T-helper 17 cell (primary cell): ENCODE measurements at places on chromosomes 6 and 20.

- DNase-seq, result no peak
Observed at GRCh38 chr6:1029141-1029540, 282.8 kb upstream of the FOXQ1 start.

DNA sequence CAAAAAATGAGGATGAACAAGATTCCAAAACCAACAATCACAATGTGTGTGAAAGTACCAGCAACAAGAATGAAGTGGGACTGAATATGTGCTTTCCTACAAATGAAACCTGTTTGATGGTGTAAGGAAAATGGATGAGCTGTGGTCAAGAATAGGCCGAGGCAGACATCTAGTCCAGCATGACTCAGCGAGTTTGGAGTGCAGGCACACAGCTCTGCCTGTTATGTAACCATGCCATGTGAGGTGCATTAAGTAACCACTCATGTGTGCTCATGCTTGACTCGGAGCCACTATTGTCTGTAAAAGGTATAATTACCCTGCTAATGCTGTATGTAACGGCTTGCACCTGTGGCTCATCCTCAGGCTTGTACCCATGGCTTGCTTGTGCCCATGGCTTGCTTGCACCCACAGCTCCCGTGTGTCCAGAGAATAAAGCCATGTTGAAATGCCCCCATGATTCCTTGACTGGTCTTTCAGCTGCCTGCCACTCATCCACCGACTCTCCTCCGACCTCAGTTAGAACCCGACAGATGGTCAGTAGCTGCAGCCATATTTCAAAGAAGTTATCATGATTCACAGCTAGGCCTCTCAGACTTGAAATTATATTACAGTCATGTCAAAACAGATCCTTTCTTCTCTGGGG lies 98.7 kb downstream of the BACH2 start:
- no peak for DNase-seq

GRCh38 chr20:45407783-45408645 lies at the start of gene DBNDD2:
Gene DBNDD2, plus strand, starts transcription at chr20:45408289. Its CDS starts 179 bp downstream, at chr20:45408468.
- no peak for DNase-seq

DNA sequence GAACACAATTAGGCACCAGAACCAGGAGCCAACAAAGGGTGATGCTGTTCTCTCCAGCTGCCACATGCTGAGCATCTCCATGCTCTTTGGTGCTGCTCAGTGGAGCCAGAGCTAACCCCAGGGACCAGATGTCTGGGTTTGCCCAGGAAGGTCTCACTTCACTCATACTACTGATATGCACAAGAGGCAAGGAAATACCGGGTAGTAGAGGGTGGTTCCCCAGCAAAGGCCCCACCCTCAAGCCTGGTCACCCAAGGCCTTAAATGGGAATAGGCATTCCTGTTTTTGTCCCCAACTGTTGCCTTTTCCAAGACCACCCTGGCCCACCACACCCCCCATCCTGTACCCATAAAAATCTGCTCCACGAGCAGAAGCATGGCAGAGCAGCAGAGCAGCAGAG lies 204.5 kb upstream of the TAB2 start:
- no peak for DNase-seq

GRCh38 chr20:4059606-4060005 lies 44.2 kb upstream of the RNF24 start:
- no peak for DNase-seq

DNA sequence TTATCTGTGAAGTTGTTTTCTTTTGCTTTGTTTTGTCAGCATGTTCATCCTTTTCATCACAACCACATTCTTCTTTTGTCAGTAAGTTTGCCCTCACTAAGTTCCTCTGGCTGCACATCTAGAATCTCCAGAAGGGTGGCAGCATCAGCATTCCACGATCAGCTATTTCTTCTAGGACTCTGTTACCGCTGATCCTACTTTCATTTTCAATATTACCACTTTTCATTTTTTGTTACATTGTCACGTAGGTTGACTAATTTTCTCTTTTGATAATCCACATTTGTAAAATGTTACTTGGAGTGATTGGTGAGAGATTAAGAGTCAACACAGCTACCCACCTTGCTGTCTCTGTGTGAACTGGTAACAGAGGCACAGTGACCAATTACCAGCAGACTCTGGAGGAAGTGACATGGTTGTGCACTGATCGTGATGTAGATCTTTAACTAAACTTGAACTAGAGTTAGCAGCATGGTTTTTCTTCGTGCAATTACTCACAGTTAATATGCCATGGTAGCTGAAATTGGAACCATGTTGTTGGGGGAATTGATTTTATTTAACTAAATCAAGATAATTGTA lies 307.9 kb upstream of the SLC35B3 start:
- no peak for DNase-seq

- DNase-seq, result no peak
Observed at GRCh38 chr20:47991875-47992488, 206.7 kb upstream of the SULF2 start.

DNA sequence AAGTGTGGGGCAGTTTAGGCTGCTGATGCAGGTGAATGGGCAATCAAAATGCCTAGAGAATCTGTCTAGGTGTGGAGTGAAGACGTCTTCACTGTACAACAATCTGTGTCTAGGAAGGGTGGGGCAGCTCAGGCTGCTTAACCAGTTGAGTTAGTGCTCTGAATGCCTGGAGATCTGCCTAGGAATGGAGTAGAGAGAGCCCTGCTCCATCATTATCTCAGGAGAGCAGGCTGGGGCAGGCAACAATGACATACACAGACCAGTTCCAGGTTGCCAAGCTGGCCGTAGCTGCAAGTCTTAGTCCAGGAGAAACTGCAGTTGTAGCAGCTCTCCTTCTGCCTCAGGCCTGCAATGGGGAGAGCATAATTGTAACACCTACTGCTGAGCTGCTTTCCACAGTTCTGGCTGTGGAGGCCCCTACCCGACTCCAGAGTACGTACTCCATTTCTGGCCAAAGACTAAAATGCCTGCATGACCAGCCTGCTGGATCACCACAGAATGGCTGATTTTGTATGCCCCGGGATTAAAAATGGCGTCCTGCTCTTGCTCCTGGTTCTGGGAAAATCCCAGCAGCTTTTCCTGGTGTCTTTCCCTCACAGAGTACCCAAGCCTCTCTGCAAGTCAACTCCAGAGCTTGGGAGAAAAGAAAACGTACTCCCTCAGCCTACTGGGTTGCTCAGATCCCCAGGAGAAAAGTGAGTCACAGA lies 545.4 kb downstream of the ADGRB3 start:
- DNase-seq, result no peak

DNA sequence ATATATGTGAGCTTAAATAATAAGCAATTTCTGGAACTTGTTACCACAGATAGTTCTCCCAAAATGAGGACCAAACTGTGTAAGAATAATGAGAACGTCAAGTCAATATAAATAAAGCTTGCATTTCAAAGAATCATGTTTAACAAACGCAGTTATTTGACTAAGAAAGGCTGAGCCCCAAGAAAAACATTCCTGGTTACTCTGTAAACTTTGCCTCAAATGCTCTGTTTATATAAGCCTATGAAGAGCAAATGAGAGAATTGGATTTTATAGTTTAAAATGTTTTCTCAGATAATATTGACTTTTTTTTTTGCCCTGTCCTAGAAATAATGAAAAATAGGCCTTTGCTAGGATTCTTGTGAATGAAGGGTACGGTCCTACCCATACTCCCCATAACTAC lies 81.3 kb downstream of the C6orf52 start:
- DNase-seq, result no peak

- DNase-seq, result no peak
Observed at GRCh38 chr6:135851442-135852271, at the start of gene PDE7B. Gene PDE7B, plus strand, starts transcription at chr6:135851701.

DNA sequence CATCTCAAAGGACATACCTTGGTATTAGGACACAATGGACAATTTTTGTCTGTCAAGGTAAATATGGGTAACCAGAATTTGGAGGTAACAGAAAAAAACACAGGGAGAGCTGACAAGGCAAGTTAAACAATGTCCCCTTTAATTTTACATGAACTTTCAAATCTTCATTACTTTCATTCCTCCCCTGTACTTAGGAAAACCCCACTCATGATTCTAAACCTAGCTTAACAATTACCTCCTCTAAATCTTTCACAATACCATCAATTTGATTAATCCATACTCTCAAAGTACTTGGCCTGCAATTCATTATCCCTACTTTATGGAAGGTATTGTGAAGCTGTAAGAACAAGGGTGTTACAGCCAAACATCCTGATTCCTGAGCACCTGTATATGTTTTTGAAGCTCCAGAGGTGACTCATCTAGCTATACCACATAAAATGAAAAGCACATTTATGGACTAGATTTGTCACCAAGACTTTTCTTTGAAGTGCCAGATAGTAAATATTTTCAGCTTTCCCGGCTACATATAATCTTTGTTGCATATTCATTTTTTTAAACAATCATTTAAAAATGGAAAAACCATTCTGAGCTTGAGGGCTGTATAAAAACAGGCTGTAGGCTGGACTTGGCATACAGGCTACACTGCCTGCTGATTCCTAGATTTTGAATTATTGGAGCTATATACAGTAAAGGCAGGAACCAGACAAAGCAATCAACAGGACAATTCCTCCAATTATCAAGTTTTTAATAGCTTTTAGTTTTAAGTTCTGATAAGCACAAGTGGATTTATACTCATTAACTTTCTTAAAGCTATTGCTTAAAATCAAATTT lies 22.9 kb downstream of the DEK start:
- no peak for DNase-seq

- no peak for DNase-seq
Observed at GRCh38 chr20:51678026-51678697, 90.0 kb downstream of the ATP9A start.

DNA sequence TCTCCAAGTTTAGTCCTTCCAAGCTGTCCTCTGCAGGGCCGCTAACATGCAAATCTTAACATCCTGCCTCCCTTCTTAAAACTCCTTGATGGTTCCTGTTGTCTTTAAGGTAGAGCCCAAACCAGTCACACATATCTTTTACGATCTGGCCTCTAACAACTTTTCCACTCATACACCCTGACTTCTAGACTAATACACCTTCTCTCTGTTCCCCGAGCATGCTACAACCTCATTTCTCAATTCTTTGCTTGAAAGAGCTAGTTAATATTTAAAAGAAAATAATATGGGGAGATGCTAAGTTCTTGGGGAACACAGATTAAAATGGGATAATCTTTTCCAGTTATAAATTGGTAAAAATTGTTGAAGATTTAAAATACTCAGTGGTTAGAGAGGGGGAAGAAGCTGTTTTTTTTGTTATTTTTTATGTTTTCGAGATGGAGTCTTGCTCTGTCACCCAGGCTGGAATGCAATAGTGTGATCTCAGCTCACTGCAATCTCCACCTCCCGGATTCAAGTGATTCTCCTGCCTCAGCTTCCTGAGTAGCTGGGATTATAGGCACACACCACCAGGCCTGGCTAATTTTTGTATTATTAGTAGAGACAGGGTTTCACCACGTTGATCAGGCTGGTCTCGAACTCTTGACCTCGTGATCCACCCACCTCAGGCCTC lies 250.7 kb downstream of the MAFB start:
- no peak for DNase-seq

DNA sequence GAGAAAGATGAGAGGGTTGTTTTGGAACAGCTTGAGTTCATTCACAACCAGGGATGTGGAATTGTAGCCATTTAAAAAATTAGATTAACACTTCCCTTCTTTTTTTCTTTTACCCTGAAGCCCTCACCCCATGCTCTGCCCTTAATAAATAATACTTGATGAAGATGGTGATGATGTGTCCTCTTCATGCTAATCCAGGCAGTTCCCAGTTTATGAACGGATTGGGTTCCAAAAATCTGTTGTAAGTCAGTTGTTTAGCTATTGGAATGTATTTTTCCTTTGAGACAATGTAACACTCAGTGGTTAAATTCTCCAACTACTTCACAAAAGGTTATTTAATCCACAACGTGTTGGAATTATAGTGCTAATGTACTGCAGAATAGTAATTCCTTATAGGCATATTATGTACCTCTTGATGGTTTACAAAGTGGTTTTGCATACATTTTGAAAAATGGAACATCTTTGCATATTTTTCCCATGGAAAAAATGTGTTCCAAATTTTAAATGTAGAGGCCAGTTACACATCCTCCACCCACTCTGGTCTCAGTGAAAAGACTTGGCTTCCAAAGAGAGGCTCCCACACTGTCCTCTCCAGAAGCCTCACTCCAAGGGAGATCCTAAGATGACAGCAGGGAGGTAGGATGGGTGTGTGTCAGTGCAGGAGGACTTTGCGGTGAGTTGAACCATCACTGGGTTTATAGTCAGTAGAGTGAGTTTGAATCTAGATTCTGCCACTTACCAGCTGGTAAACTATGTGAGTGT lies 45.8 kb upstream of the CEP162 start:
- DNase-seq, result no peak

DNA sequence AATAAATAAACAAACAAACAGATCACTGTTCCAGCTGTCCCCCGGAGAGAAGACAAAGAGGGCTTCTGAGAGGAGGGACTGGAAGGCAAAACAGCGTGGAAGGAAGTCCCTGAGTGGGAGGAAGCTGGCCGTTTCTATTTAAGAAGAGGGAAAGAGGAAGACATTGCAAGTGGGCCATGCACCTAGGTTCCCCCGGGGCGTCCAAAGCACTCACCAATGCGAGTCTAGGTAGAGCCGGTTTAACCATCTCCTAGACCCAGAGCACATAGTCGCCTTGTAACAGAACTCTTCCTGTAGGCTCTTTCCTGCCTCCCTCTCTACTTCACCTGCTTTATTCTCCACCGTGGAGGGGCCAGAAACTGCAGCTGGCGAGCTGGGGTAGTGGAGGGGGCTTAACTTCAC lies 158.4 kb downstream of the ZDHHC14 start:
- DNase-seq, result no peak

- DNase-seq, result no peak
Observed at GRCh38 chr20:53331151-53331973, 262.3 kb downstream of the ZNF217 start.

DNA sequence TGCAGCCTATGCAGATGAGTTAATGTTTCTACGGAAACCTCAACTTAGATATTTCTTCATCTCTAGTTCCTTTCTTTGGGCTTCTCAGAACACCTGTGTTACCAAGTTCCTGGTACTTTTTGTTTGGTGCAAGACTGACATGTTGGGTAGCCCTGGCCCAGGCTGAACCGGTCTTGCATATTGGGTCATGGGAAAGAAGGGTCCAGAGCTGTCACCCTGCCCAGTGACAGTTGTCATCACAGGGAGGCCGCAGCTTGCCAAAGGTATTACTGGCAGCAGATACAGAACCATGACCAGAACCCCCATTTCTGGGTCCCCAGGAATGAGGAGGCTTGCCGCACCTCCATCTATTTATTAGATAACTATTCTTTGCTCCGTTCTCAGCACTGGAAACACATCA lies 40.2 kb downstream of the PDYN start:
- DNase-seq, result no peak

DNA sequence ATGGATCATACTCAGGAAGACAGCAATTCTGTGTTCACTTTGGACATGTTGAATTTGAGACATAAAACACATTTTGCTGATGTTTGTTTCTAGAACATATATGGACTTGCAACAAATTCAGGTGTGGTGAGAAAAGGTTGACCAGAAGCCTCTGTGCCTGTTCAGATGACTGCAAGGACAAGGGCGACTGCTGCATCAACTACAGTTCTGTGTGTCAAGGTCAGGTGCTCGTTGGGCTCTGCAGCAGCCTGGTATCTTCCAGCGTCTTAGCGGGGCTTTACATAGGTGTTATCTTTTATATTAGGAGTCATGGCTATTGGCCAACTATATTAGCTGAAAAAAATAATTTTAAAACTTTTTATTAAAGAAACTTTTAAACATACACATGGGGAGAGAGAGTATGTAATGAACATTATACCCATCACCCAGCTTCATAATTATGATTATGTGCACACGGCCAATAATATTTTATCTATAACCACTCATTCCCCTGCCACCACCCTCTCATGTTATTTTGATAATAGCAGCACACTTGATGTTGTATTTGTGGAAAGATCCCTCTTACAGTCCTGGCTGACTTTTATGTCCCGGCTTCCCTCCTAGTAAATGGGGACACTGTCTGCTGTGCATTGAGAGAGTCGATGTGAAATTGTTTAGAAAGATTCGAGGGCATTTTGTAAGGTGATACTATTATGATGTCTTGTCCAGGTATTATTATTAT lies 43.4 kb downstream of the ENPP1 start:
- no peak for DNase-seq
